ENCODE measurements at places on chromosomes 4 and X. TPM values are rescaled to one million over a fixed set of nuclear protein-coding genes. Genes with fewer than 3 reads are reported as not detected.

DNA sequence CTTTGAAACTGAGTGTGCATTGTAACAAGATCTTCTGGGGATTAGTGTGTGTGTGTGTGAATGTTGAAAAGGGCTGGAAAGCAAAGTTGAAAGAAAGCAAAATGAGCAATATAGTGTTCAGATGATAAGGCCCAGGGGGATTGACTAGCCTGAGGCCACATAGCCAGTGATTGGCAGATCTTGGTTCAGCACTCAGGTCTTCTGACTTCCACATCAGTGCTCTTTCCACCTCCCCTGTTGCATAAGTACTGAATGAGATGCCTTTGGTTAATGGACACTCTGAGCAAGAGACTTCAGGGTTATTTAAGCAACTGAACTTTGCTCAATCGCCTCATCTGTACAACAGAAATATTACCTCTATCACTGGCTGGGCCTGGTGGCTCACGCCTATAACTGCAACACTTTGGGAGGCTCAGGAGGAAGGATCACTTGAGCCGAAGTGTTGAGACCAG lies 120.4 kb downstream of the TMEM164 start:
- no peak for DNase-seq

DNA sequence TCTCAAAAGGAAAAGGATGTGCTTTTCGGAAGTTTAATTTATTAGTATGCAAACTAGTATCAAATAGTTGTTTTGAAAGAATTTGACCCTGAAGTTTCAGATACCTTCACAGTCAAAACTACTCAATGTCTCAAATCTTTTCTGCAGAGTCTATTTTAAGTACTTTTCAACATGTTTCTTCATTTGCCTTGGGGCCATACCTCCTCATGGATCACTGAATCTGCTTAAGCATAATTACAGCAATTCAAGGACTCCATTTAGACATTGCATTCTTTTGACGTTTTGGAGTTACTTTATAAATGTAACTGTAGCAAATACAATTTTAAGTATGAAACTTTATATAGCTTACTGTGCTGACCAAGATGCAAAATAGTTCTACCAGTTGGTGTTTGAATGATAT lies 25.5 kb downstream of the PALLD start:
- DNase-seq: no peak

GRCh38 chr4:70399319-70399718 lies 1.6 kb downstream of the OPRPN start:
- DNase-seq: no peak

DNA sequence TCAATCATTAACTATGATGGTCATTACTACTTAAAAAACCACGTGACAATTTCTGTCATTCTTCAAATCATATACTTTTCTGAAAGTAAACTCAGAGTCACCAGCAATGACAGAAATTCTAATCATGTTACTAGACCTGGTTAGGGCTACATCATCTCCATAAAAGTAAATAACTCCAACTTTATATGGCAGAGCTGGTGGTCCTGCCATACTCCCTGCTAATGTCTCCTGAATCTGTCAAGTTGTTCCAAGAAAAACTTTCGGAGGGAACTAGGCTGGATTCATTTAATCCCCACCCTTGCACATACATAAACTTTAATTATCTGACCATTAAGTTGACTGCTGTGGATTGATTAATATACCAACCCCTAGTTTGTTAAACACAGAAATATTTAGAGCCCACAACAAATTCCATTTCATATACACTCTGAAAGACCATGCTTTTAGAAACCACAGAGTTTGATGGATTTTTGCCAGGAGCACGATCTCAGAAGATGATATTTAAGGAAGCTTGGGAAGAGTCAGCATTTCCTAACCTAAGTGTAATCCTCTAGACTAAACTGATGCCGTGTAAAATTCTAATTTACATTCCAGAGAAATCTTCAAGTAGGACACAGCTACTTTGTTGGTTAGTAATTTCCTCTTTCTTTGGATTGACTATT lies 577.0 kb downstream of the FAT4 start:
- DNase-seq: no peak

DNA sequence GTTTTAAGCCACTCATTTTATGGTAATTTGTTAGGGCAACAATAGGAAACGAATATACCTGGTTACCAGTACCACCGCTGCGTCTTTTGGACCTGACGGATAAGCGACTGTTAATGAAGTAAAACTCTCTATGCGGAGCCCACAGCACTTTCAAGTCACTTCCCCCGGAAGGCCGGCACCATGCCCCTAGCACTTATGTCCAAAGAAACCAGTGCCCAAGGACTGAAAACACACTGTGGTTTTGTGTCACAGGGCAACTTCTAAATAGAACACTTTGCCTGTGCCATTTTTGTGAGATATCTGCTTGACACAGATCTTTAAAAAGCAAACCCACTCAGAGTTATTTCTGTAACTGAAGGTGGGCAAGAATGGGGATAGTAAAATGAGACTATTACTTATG lies 22.7 kb downstream of the SH3KBP1 start:
- no peak for DNase-seq

GRCh38 chr4:99649778-99650177 lies 7.8 kb downstream of the C4orf54 start:
- DNase-seq: no peak

DNA sequence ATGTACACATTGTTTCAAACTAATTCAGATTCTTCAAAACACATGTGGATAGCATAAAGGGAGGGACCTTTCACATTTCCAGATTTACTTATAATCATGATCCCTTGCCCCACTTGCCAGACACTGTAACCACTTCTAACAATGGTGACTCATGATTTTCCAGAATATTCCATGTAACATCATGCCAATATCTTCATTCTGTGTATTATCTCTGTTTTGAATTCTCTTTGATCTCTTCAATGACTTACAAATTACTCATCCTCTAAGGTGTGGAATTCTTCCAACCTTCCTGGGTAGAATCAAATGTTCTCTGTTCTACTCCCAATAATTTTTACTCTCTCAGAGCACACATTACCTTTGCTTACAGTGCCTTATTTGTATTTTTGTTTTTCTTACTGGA lies 517.1 kb downstream of the PCDH7 start:
- DNase-seq: no peak

DNA sequence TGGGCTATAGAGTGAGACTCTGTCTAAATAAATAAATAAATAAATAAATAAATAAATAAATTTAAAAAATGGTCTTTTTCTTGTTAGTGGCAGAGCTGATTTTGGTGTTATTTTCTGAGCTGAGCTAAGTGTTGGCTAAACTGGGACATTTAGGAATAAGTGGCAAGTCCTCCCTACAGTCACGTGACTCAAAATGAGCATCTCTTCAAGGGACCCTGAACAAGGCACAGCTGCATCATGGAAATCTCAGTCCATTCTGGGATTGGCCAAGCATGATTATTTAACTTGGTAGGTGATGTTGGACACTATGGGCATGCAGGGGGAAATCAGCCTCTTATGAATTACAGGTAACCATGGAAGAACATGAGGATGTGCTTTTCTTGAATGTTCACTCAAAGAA lies 42.0 kb downstream of the HAND2 start:
- no peak for DNase-seq

DNA sequence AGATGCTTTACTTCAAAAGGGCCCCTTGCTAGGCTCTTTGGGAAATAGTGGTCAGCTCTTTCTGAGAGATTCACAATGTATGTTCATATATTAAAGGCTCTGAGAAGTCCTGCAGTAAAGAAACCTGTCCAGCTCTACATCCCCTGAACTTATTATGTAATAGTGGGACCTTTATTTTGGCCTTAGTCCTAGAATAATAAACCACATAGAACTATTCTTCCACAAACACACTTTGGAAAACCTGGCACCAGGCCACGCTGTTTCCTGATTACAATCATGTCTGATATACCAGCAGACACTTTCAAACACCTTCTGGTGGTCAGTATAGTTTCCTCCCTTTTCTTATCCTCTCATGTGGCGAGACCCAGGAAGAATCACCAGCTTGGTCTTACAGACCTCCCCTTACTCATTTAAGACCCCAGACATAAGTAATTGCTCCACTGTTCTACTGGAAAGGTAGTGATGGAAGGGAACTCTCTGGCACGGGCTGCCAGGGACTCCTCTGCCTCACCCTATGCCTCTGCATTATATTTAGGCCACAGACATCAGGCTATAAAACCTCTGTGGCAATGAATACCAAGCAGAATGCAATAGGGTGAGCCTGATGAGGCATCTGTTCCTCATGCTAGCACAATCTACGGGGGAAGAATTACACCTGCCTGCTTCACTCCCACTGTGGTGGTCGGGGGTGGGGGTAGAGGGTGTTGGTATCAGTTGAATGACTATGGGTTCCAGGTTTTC lies 5.7 kb upstream of the PPEF1 start:
- DNase-seq: no peak

- DNase-seq: no peak
Observed at GRCh38 chrX:73964579-73964978, 339.4 kb upstream of the ZCCHC13 start.

DNA sequence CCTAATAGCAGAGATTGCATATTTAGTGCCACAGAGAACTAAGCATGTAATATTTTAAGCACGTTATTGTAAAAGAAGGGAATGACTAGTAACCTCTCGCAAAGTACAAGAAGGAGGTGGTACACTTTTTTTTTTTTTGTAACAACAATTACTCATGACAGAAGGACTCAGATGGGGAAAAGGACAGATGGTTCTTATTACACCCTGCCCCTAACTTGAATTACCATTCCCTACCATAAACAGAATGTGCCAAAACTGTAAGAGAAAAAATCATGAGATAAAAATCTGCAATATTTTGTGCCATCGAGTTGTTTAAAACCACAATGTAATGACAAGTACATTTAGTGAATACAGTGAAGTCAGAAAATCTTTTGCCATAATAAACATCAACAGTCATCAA lies 33.0 kb upstream of the RAPGEF2 start:
- no peak for DNase-seq

- no peak for DNase-seq
Observed at GRCh38 chr4:38169524-38169923, 209.3 kb downstream of the PTTG2 start.

GRCh38 chrX:52574416-52575275 lies 57.8 kb upstream of the XAGE1B start:
- DNase-seq: peak; percentile 37

DNA sequence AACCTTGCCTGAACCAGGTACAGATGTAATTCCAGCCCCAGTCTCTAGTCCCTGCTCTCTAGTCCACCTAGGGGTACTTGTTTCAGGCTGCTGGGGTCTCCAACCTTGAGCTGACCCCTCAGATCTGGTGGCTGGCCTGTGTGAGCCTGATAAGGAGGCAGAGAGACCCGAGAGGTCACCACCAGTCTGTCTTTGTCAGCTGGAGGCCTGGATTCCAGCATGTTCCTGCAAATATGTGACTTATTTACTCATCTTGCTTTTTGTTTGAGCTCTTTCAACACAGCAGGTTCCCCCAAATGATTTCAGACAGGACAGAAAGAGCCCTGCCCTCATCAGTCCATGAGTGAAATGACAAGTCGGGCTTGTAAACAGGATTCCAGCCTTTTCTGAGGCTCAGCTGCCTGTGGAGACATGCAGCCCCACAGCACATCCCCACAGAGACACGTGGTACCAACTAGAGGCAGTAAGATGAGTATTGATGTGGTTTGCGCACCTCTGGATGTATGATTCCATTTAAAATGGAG lies 37.5 kb upstream of the STK26 start:
- DNase-seq: no peak

GRCh38 chr4:174739576-174739975 lies 89.5 kb downstream of the GLRA3 start:
- DNase-seq: no peak

DNA sequence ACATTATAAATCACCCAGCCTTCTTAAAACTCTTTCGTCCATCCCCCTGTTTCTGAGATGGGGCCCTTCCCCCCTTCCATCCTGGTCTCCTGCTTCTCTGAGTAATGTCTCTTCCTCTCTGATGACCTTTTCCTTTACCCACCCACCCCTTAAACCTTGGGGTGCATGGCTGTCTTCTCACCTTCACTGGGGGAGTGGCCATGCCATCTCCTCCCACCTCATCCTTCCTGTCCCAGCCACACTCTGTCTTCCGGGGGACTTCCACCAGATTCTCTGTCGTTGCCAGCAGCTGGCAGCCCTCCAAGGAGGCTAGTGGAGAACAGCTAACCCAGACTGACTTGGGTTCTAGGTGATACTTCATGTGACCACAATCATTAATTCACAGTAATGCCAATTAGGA lies 83.2 kb upstream of the SCML1 start:
- no peak for DNase-seq

- no peak for DNase-seq
Observed at GRCh38 chr4:73664470-73664869, 44.2 kb upstream of the RASSF6 start.

DNA sequence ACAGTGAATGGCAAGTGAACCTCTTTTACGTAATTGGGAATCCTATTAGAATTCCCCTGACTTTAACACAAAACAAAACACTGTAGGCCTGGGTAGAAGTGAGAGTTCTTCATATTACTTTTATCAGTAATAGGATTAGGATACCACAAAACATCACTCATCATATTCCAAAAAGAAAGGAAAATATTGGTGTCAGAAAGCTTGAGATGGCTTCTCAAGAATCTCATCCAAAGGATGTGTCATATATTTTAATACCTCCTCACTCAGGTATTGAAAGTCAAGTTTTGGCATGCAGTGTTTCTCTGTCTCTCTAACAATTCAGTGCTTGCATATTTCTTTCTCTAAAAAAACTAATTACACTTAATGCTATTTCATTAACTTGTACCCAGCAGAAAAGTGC lies 173.2 kb downstream of the PDGFC start:
- no peak for DNase-seq

DNA sequence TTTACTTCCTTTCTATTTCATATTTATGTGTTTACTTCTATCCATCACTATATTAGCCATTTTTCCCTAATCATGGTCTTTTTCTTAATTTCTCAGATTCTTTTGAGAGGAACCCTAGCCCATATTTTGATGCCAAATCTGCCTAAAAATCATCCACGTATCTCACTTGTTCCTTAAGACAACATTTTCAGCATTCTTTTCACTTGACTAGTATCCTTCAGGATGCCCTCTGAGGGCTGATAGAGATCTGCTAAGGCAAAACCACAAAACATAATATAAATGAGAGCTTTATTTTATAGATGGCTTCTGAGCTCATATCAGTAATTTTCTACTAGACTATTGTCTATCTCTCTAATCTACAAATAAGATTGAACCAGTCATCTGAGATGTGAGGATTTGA lies 341.9 kb downstream of the GPM6A start:
- DNase-seq: no peak

- no peak for DNase-seq
Observed at GRCh38 chr4:9969526-9970398, 51.5 kb downstream of the SLC2A9 start.

GRCh38 chr4:185541251-185541727 lies 6.0 kb upstream of the PDLIM3 start:
- peak; percentile 51 for DNase-seq

DNA sequence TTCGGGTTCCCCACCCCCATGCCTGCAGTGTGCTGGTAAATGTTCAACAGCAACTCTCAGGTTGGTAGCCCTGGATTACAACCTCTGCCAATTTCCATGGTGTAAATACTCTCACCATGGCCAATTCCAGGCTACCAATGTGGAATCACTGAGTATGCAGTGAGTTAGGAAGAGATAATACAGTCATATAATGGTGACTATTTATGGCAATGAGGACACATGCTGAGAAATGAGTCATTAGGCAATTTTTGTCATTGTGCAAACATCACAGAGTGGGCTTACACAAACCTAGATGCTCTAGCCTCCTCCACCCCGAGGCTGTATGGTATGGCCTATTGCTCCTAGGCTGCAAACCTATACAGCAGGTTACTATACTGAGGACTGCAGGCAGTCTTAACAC lies 4.6 kb upstream of the CLDN24 start:
- DNase-seq: no peak

GRCh38 chr4:11532138-11532537 lies 103.4 kb upstream of the HS3ST1 start:
- no peak for DNase-seq

Gene NPFFR2
- not detected for polyA plus RNA-seq

Gene SPACA5
- not detected for polyA plus RNA-seq

Gene ARAP2
- 5.0 TPM for polyA plus RNA-seq

Gene CLDN22
- 0.63 TPM for polyA plus RNA-seq
